ENCODE measurements at places on chromosomes 11 and 22.

- no peak for DNase-seq
Measured at GRCh38 chr22:20978419-20978818, 3.7 kb upstream of the LZTR1 start.

DNA sequence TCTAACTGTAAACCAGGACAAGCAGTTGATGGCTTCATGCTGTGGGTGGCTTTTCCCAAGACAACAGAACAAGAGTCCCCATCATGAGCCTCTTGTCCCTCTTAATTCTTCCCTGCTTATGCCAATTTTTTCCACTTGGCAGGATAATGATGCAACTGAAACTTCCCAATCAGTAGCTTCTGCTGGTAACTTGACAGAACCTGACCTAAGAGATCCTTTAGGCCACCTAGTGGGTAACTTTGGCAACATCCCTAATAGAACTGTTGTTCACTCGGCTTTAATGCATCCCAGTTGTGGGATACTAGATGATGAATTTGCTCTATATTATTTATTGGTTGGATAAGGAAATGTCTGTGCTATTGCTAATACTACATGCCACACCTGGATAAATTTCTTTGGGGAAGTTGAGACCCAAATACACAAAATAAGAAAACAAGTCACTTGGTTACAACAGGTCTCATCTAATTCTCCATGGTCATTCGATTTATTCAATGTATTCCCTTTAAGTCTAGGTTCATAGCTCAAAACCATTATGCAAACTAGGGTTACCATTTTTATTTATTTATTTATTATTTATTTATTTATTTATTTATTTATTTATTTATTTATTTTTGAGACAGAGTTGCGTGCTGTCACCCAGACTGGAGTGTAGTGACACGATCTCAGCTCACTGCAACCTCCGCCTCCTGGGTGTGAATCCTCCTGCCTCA, 41.4 kb upstream of the NFAM1 start:
- DNase-seq: peak; percentile 67

DNA sequence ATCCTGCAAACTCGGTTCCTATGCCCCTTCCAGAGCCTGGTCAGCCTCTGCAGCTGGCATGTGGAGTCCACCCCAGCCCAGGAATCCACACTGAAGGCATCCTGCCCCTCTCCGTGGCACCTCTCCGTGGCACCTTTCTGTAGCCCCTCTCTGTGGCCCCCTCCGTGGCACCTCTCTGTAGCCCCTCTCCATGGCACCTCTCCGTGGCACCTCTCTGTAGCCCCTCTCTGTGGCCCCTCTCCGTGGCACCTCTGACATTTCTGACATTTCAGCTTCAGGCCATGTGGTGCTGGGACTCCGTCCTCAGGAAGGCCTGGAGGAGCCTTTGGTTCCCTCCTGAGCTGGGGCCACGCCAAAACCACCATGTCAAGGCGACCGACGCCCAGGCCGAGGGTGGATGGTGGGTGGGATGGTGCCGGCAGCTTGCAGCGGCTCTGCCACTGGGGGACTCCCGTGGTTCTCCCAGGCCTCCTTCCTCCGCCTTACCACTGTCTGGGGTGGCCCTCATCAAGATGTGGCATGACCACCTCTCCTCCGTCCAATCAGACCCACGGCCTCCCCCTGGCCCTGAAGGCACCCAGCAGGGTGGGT, 1518.5 kb downstream of the BRD1 start:
- DNase-seq: no peak

GRCh38 chr22:48520884-48521588, 1306.6 kb downstream of the BRD1 start:
- DNase-seq: no peak

DNA sequence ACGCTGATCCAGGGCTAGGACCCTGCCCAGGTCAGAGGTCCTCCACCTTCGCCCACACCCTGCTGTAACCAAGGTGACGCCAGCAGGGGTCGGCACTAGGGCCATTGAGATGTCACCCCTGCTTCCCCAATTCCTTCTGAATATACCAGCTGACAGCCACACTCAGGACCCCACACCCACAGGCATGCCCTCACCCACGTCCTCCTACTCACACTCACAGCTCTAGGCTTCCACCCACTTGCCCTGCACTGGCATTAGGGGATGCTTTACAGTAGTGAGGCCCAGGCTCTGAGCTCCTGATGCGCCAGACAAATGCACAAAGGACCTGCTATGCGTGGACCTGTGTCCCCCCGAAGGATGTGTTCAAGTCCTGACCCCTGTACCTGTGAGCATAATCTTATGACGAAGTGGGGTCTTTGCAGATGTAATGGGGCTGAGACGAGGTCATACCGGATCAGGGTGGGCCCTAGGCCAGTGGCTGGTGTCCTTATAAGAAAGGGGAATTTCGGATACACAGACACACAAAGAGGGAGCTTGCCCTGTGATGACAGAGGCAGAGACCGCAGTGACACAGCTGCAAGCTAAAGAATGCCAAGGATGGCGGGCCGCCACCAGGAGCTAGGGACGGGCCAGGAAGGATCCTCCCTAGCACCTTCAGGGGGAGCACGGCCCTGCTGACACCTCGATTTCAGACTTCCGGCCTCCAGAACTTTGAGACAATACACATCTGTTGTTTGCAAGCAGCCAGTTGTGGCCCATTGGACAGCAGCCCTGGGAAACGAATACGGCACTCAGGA, 11.2 kb downstream of the WNT11 start:
- DNase-seq: no peak

GRCh38 chr11:96241331-96241841, 101.6 kb downstream of the MAML2 start:
- DNase-seq: no peak

DNA sequence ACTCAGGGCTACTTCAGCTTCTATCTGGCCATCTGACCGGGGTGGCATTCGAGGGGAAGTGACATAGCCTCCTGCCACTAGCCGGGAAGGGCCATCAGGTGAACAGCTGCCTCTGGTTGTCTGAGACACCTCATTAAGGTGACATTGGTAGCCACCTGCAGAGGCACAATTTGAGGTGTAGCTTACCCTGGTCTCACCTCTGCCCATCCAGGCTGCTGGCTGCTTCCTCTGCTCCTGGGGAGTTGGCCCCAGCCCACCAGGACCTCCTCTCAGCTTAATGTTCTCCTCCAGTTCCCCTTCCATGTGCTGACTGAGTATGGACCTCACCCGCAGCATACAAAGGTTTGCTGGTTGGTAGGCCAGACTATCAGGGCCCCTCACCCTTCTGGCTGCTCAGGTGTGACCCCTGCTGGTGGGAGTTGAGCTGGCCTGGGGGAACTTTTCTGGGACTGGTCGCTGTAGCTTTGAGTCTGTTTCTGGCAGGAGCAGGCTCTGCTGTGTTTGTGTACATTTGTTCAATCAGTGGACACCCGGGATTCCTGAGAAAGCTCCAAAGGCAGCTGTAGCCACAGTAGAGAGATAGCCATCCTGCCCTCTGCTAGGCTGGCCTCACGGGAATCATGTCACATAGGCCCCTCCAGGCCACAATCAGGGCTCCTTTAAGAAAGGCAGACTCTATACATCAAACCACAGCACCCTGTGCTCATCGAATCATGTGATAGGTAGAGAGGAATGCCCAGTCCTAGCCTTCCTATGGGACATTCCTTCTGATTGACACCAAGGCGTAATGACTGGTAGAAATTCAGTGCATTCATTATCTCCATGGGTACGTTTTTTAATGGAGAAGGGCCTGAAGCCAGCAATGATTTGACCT, 295.1 kb upstream of the PLET1 start:
- DNase-seq: peak; percentile 58

DNA sequence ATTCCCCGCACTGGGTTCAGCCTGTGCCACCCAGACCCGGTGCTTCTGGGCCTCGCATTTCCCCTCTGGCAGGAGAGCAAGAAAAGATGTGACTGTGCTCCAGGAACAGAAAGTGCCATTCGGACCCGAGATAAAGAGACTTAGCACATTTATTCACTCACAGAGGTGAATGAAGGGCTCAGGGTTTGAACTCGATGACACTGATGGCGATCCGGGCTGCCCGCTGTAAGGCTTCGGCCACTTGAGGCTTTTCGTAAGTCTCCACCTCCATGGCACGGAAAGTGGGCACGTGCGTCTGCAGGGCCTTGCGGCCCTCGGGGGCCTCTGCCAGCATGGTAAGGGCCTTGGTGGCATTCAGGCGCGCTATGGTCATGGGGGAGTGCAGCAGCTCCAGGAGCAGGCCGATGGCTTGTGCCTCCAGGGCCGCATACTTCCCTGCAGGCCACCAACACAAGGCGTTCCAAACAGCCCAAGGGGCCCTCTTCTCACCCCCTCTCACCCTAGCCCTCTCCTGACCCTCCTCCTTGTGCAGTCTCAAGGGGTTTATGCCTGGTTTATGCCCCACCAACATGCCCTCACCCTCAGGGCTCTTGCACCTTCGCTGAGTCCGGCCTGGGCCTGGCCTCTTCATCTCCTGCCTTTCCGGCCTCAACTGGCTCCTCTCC, 10.9 kb upstream of the GNAZ start:
- DNase-seq: no peak

- peak; percentile 65 for DNase-seq
Measured at GRCh38 chr22:28139961-28140360, 220.9 kb upstream of the PITPNB start.

- no peak for DNase-seq
Measured at GRCh38 chr11:2996976-2997375, 4.8 kb upstream of the NAP1L4 start.

GRCh38 chr11:120643284-120643683, 131.7 kb downstream of the GRIK4 start:
- DNase-seq: no peak

GRCh38 chr22:34914846-34915245, 151.1 kb upstream of the ISX start:
- no peak for DNase-seq

DNA sequence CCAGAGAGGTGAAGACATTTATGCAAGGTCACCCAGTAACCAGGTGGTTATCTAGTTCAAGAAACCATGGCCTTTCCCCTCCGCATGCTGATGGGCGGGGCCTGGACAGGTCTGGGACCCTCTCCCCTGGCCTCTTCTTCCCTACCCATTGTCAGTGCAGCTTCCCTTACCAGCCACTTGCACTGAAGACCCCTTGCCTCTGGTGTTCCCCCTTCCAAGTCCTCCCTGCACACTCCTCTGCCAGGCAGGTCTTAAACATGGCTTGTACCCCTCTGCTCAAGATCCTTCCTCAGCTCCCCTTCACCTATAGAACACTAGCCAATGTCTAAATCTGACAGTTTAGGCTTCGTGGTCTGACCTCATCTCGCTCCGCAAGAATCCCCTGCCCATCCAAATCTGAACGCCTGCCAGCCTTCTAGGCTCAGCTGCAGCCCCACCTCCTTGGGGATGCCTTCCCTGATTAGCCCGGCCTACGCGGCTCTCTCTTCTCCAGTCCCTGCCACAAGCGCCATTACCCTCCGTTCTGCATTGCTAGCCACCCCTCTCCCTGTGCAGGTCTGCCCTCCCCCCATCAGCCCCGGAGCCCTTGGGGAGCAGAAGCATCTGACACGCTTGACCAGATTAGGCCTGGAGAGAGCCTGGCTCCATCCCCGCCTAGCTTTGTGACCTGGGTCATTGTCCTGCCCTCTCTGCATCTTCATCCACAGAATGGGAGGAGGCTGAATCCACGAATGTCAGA, 213.8 kb downstream of the DSCAML1 start:
- DNase-seq: peak; percentile 24

DNA sequence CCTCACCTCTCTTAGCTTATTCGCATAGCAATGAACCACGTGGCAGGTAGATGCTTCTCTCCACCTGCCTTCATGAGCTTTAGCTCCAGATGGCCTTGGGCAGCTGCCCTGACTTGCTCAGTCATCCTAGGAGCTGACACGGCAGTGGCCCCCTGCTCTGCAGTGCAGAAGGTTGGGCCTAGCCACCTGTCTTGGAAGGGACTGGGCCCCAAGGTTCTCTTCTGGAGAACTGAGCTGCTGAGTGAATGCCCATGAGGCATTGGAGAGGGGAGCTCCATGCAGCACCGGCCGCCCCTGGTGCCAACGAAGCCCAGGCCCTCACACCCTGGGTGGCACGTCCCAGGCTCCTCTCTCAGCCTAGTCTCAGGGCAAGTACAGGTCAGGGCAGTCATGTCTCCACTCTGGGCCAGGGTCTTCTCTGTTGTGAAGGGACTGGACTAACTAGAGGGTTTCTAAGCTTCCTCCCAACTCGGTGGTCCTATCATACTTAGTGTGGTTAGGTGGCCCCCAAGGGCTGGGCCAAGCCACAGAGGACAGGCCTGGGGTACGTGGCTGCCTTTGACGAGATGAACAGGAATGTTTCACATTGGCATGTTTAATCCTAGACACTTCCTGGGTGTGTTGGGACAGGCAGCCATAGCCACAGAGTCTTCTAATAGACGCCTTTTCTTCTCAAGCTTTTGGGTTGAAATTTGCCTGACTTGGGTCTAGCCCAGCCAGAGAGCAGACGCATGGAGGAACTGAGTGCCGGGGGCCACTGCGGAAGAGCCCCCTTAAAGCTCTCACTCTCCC, 47.9 kb downstream of the ALX4 start:
- no peak for DNase-seq

DNA sequence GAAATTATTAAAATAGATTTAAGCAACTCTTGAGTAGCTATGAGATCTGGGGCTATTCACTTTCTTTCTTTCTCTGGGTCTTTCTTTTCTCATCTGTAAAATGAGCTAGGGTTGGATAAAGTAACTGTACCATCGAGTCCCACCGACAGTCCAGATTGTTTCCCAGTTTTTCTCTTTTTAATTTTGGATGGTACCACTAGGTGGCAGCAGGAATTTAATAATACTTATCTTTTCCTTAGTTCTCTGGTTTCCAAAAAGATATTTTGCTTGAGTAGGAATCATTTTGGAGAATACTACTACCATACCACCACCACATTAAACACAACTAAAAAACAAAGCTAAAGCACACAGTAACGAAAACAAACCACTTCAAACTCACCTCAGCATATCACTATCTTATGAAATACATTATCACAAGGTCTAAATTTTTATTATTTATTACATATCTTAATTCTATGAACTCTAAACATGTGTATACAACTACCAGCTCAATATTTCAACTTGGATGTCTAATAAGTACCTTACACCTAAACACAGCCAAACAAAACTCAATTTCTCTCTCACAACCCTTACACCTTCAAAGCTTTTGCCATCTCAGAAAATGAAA, 584.0 kb downstream of the KCNA4 start:
- DNase-seq: peak; percentile 48

DNA sequence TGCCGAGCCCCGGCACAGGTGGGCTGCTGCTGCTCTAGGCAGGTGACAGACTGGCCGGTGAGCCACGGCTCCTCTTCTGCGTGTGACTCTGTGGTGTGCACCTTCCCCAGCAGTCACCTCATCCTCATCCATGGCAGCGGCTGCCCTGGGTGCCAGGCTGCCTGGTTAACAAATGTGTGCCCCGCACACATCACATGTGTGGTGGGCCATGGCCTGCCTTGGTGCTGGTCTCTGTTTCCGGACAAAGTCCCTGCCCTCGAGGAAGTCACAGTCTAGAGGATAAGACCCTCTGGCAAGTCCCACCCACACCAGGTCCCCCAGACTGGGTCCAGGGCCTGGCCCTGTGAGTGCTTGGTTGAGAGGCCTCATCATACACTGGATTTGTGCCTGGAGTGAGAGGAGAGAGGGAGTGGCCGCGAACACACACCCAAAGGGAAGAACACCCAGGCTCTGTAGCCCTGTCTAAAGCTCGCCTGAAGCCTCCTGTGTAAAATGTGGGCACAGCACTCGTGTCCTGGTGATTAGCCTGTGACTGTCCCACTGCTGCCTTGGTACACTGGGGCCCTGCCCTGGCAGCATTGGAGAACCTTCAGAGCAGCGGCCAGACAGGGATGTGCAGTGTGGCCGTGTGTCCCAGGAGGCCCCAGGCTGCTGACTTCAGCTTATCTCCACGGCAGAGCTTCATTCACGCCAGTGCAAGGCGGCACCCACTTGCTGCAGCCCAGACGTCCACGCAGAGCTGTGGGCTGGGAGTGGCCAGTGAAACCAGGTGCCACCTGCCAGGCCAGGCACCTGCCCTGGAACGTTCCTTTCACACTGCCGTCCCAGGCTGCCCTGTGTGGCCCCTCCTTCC, 269.9 kb downstream of the TBC1D22A start:
- no peak for DNase-seq
